ENCODE measurements at places on chromosomes 7 and 10. TPM values are rescaled to one million over a fixed set of nuclear protein-coding genes. Genes with fewer than 3 reads are reported as not detected.

The CDC14C gene
- not detected for total RNA-seq

The SEMA3C gene
- total RNA-seq: 189 TPM

The NUTM2D gene
- total RNA-seq: 2.8 TPM

The PSD gene
- 195 TPM for total RNA-seq

GRCh38 chr7:12635830-12636229 is 51.6 kb upstream of the ARL4A start:
- no peak overlapping the region for H3K4me3 ChIP-seq
- no peak for ATAC-seq
- H3K36me3 ChIP-seq: no peaks in the 10 kb centered on the region

GRCh38 chr10:86260564-86260963 is 106.0 kb downstream of the GRID1 start:
- no peaks in the 10 kb centered on the region for H3K36me3 ChIP-seq
- peaks cover 51% of the 10 kb centered on the region for H3K27me3 ChIP-seq
- H3K27ac ChIP-seq: no peak overlapping the region
- no peak overlapping the region for H3K4me3 ChIP-seq
- no peak for ATAC-seq

DNA sequence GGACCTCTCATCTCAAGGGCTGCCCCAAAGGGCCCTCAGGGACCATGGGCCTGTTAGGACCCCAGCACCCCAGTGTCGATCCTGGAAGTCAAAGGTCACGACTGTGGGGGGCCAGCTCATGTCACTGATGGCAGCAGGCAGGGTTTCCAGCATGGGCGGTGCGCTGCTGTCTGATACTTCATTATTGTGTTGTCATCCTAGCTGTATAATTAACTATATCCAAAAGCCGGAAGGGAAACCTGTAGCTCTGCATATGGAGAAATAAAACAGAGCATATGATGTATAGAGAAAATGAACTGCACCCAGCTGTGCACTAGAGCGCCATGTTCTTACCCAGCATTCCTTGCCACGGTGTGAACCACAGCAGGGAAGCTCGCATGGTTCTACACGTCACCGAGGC is 196.3 kb downstream of the EBF3 start:
- no peaks in the 10 kb centered on the region for H3K27me3 ChIP-seq
- no peak overlapping the region for H3K27ac ChIP-seq
- ATAC-seq: no peak
- H3K4me3 ChIP-seq: no peak overlapping the region
- no peaks in the 10 kb centered on the region for H3K4me1 ChIP-seq

DNA sequence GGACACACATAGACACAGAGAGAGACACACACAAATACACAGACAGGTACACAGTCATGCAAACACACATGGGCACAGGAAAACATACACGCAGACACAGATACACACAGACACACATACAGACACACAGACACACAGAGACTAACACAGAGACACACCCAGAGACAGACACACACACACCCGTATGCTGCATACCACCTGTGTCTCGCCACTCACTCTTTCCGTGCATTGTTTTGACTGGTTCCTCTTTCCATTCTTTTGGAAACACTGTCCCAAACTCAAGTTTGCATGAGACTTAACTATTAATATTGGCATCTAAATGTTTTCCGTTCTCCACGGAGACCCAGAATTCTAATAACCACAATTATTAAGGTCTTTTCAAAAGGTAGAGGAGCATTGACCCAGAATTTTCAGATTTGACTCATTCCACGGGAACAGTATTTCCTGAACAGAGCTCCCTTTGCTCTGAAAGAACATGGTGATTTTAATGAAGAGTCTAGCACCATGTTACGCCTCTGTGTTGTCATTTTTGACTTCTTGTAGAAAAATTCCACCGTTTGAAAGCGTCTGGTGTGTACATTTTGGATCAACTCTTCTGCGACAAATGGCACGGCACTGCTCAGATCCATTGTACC is 141.2 kb upstream of the RNF32 start:
- H3K27me3 ChIP-seq: peaks cover 15% of the 10 kb centered on the region
- H3K27ac ChIP-seq: no peak overlapping the region
- no peaks in the 10 kb centered on the region for H3K4me1 ChIP-seq

- no peaks in the 10 kb centered on the region for H3K27me3 ChIP-seq
- no peak overlapping the region for H3K4me3 ChIP-seq
- no peak for ATAC-seq
- no peak overlapping the region for H3K27ac ChIP-seq
- H3K4me1 ChIP-seq: no peaks in the 10 kb centered on the region
Observed at GRCh38 chr7:88155756-88156155, 64.1 kb downstream of the SRI start.

DNA sequence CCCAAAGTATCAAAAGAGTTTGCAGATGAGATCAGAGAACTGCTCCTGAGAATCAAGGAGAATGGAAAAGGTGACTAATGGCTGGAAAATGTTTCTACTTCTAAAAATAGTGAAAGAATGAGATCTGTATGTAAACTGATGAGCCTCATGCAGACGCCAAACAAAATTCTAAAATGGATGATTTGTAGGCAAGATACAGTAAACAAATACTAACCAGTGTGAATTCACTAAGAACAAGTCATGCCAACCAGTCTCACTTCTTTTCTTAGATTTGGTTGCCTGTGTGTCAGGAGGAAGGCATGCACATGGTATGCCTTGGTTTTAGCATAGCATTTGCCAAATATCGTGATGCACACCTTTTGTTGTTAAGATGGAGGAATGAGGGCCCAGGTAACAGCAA is 94.9 kb upstream of the PIK3CG start:
- peaks cover 42% of the 10 kb centered on the region for H3K4me1 ChIP-seq
- H3K36me3 ChIP-seq: no peaks in the 10 kb centered on the region
- no peaks in the 10 kb centered on the region for H3K27me3 ChIP-seq
- no peak overlapping the region for H3K4me3 ChIP-seq

- H3K4me1 ChIP-seq: peaks cover 32% of the 10 kb centered on the region
- ATAC-seq: peak; percentile 96
- no peak overlapping the region for H3K4me3 ChIP-seq
- no peaks in the 10 kb centered on the region for H3K27me3 ChIP-seq
Observed at GRCh38 chr7:80942261-80943041, 23.6 kb upstream of the SEMA3C start.

- no peak overlapping the region for H3K27ac ChIP-seq
- H3K36me3 ChIP-seq: no peaks in the 10 kb centered on the region
- ATAC-seq: no peak
- H3K27me3 ChIP-seq: no peaks in the 10 kb centered on the region
- no peak overlapping the region for H3K4me3 ChIP-seq
Observed at GRCh38 chr10:76301211-76301610, 869.8 kb downstream of the LRMDA start.

DNA sequence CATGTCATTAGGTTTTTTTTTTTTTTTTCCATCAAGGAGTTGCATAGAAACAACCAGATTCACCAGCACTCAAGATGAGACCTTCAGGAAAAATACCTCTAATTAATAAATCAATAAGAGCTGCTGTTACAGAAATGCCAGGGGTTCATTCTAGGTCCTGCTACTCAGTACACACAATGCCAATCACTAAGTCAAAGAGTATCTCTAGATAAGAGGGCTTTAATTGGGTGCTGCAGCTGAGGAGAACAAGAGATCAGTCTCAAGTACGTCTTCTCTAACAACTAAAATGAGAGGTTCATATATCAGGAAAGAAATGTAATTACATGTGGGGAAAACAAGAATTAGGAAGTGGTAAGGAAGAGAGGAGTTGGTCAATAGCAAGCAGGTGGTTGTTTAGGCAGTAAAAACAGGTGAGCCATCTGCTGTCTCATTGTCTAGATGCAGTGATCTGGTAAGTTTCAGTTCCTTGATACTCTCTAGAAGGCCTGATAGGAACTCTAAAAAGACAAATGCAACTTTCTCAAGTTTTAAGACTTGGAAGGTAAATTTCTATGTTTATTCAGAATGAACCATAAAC is 272.9 kb upstream of the ZWINT start:
- no peak overlapping the region for H3K27ac ChIP-seq
- no peaks in the 10 kb centered on the region for H3K27me3 ChIP-seq
- no peaks in the 10 kb centered on the region for H3K4me1 ChIP-seq

DNA sequence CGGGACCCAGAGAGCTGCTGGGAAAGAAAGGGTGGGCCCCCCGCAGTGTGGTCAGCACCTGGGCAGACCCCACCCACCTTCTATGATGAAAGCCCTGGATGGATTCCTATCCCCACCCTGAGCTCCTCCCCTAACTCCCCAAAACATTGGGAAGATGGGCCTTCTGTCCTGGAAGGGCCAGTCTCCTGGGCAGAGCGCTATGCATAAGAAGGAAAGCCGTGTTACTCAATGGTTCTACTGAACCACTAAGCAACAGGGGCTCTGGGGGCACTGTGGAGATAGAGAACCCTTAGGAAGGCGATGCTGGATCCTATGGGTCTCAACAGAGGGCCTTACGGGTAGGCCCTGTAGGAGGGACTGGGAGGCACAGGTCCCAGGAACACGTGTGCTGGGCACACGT is 30.7 kb upstream of the INSIG1 start:
- no peaks in the 10 kb centered on the region for H3K4me1 ChIP-seq
- H3K36me3 ChIP-seq: no peaks in the 10 kb centered on the region
- peaks cover 47% of the 10 kb centered on the region for H3K27me3 ChIP-seq
- H3K27ac ChIP-seq: no peak overlapping the region
- no peak overlapping the region for H3K4me3 ChIP-seq

DNA sequence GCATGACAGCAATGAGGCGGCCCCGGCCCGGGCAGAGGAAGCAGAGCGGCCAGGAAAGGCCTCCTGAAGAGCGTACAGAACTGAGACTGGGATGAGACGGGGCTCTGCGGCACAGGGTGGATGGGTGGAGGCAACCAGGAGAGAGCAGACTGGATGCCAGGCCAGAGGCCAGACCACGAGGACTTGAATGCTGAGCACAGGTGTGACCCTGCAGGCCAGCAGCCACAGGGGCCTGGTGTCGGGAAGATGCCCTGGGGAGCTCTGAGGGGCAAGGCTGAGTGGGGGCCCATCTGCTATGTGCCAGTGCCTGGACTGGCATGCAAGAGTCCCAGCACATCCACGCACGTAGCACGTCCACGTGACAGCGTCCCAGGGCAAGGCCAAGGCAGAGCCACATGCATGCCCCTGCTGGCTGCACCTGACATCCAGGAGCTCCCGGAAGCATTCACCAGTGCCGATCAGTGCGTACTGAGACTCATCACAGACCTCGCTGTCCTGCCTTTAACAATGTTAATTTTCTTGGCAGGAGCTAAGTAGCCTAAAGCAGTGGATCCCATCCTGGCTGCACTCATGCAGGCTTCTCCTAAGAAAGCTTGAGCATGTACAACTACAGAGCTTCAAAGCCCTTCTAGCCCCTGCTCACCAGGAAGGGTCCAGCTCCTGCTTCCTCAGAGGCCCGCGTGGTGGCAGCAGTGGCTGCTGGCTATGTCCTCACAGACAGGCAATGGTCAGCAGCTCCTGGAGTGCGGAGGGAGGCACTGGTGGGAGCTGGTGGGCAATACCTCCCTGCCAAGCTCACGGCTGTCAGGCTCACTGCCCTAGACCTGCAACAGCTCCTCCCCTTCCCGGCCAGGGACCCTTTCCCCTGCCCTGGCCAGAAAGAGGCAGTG is 18.0 kb downstream of the GRID1 start:
- no peaks in the 10 kb centered on the region for H3K36me3 ChIP-seq
- H3K27me3 ChIP-seq: peaks cover 5% of the 10 kb centered on the region
- no peak overlapping the region for H3K27ac ChIP-seq
- no peak for ATAC-seq
- no peak overlapping the region for H3K4me3 ChIP-seq
- H3K4me1 ChIP-seq: no peaks in the 10 kb centered on the region

GRCh38 chr7:69657985-69658384 is 59.7 kb downstream of the AUTS2 start:
- ATAC-seq: no peak
- no peak overlapping the region for H3K27ac ChIP-seq
- H3K36me3 ChIP-seq: no peaks in the 10 kb centered on the region
- H3K4me3 ChIP-seq: no peak overlapping the region
- peaks cover 14% of the 10 kb centered on the region for H3K4me1 ChIP-seq

- H3K36me3 ChIP-seq: no peaks in the 10 kb centered on the region
- no peak for ATAC-seq
- H3K27ac ChIP-seq: no peak overlapping the region
- peaks cover 8% of the 10 kb centered on the region for H3K27me3 ChIP-seq
Observed at GRCh38 chr10:96768136-96768535, 47.8 kb upstream of the PIK3AP1 start.

DNA sequence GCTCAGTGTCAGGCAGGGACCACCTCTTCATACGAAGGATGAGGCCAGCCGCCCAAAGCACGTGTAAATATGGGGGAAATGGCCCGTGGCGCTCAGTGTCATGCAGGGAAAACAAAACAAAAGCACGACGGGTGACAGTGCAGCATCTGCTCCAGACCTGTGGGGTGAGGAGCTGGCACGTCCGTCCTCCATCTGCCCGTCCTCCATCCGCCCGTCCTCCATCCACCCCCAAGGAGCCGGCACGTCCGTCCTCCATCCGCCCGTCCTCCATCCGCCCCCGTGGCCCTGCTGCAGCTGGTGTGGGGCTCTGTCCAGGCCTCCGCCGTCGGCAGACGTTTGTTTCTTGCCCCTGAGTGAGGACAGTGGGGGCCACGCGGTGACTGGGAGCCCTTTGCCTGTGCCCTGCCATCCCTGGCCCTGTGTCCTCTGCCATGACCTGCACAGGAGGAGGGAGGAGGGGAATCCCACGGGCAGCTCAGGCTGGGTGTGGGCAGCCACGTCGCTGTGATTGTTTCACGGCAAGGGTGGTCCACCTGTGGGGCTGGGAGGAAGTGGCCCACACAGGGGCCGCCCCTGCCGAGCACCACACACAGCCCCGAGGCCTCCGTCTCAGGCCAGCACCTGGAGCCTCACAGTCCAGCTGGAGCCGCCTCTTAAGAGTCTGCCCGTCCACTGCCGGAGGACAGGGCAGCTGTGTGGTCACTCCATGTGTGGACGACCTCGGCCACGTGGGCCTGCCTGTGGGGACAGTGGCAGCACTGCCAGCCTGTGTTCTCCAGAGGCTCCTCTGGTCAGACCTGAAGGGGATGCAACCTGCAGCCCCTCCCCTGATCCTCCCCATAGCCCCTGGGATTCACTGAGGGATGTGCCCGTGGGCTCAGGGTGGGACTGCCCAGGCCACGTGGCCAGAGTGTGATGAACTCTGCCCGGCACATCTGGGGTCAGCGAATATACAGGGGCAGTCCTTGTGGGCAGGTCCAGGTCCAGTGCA is 38.2 kb upstream of the DPYSL4 start:
- no peaks in the 10 kb centered on the region for H3K27me3 ChIP-seq
- H3K27ac ChIP-seq: no peak overlapping the region
- no peak overlapping the region for H3K4me3 ChIP-seq

Measured in gastroesophageal sphincter (tissue), 4 donors.